Progenitor cell of endocrine pancreas (in vitro differentiated cells): ENCODE measurements at places on chromosomes 2 and 18.

GRCh38 chr18:75132098-75132870 is 76.7 kb downstream of the PTGR3 start:
- no peak for DNase-seq

GRCh38 chr2:223199531-223200515 is 147.8 kb downstream of the KCNE4 start:
- no peak for DNase-seq

DNA sequence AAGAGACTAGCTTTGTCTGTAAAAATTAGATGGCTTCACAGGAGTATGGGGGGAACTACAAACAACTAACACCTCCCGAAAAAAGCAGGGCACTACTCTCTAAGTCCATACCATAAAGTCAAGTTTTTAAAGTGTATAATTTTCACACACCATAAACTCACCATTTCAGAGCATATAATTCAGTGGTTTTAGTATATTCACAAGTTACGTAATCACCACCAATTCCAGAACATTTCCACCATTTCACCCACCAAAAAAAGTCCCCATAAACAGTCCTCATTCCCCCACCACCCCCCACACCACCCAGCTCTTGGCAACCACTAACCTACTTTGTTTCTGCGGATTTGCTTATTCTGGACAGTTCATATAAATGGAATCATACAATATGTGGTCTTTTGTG is 33.8 kb downstream of the CFAP36 start:
- no peak for DNase-seq

DNA sequence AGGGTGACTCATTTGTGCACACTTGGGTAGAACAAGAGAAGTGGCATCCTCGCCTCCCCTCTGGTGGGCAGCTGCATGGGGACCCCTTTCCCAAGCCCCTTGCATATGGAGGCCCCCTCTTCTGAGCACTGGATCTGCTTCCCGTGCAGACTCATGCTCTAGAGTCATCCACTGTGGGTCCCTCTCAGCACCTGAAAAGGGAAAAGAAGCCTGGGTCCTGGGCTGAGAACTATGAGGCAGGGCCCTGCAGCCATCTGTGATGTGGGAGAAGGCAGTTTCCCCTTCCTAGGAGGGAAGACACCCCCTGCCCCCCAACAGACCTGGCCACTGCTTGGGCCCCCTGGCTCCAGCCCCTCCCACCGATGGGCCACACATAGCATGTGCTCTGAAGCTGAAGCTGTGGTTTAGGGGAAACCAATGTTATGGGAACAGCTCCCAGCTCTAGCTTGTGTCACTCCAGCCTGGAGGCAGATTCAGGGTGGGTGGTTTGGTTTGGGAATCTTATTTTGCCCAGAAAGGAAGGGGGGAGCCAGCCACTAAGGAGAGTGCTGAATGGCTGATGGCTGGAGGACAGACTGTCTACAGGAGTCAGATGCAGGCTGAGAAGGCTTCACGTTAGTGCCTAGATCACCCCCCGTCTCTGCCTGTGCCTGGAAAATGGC is 172.8 kb downstream of the GLI2 start:
- no peak for DNase-seq
